ENCODE measurements at places on chromosomes 6 and 20.

- no peak for DNase-seq
Measured at GRCh38 chr20:40960101-40960500, 68.5 kb upstream of the TOP1 start.

DNA sequence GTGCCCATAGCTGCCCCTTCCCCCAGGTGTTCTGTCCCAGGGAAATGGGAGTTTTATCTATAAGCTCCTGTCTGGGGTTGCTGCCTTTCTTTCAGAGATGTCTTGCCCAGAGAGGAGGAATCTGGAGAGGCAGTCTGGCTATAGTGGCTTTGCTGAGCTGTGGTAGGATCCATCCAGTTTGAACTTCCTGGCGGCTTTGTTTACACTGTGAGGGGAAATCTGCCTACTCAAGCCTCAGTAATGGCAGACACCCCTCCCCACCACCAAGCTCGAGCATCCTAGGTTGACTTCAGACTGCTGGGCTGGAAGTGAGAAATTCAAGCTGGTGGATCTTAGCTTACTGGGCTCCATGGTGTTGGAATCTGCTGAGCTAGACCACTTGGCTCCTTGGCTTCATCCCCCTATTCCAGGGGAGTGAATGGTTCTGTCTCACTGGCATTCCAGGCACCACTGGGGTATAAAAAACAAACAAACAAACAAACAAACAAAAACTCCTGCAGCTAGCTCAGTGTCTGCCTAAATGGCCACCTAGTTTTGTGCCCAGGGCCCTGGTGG, 24.0 kb downstream of the TNFAIP3 start:
- DNase-seq, result no peak

DNA sequence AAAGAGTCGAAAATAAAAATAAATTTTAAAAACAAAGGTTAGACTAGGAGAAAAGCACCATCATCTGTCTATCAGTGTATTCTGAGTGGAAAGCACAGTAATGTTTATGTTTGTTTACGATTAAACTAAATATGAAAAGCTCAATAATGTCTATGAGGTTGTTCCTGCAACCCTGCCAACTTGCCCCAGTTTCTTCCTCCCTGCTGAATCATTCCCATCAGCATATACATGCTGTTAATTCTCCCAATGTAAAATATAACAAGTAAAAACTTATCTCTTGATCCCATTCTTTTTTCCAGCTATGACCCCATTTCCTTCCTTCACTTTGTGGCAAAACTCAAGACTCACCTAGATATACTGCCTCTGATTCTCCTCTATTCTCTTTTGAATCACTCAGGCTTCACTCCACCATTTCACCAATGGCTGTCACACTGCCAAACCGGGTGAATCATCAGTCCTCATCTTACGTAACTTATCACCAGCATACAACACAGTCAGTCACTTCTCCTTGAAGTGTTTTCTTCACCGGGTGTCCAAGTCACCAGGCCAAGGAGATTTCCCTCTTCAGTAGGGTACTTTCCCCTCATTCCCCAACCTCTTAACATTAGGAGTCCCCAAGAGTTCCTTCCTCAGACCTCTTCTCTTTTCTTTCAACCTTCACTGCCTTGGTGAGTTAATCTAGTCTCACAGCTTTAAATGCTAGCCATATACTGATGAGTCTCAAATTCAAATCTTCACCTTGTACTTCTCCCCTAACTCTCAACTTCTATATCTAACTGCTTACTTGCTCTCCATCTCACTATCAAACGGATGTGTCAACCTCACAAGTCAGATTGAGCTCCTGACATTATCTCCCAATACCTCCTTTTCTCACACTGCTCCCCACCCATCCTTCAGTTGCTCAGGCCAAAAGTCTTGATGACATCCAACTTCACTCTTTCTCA, 6.2 kb downstream of the TMEM242 start:
- peak; percentile 95 for DNase-seq

DNA sequence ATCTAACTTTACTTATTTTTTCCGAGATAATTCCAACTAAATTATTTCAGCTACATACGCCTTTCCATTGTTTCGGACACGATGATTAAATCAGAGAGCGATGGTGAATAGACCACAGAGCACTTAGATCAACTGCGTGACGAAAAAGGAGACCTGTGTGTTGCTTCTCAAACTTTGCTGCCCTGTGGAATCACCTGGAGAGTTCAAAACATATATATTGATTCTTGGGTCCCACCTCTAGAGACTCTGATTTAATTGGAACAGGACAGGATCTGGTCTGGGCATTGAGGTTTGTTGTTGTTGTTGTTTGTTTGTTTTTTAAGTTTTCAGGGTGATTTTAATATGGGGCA, 401 bp upstream of the TNFRSF21 start:
- no peak for DNase-seq

- no peak for DNase-seq
Measured at GRCh38 chr6:10190042-10190441, 224.8 kb downstream of the TFAP2A start.

- DNase-seq, result no peak
Measured at GRCh38 chr6:110898111-110898510, 23.5 kb downstream of the AMD1 start.

DNA sequence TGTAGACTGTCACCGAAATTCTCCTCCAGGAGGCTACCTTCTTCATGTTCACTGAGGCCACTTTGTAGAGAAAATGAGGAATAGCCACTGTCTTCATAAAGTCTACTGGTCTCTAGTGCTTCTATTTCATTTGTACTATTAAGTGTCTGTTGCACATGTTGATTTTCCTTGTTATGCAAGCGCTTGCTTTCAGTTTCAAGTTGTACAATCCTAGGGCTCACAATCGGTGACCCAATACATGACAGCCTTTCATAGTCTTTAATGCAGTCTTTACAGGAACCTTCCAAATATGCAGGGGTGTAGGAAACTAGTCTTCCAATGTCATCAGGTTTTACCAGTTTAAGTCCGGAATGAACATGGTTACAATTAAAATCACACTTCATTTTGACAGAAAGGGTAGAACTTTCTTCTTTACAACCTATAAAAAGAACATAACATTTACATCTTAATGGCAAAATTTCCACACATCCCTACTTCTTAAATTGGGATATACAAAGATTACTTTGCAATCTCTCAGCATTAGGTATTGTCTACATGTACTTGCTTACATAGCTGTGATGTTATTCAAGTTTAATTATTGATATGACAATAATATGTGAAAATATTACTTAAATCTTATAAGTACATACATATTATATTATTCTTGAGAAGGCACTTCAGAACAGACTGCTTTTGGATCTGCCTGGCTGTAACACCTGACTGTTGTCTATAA, 7.5 kb downstream of the FBXO5 start:
- DNase-seq, result peak; percentile 85
